ENCODE measurements at places on chromosomes 12 and 14.

DNA sequence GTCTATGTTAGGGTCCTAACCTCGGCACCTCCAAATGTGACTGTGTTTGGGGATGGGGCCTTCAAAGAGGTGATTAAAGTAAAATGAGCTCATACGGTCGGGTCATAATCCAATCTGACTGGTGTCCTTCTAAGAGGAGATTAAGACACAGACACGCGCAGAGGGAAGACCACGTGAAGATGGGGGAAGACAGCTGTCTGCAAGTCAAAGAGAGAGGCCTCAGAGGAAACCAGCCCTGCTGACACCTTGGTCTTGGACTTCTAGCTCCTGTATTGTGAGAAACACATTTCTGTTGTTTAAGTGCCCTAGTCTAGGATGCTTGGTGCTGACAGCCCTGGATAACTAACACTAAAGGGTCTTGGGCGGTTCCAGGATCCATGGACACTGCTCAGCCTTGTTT is 109.6 kb downstream of the DICER1 start:
- DNase-seq, result no peak

GRCh38 chr12:104802208-104802607 is 155.9 kb downstream of the SLC41A2 start:
- DNase-seq, result no peak

DNA sequence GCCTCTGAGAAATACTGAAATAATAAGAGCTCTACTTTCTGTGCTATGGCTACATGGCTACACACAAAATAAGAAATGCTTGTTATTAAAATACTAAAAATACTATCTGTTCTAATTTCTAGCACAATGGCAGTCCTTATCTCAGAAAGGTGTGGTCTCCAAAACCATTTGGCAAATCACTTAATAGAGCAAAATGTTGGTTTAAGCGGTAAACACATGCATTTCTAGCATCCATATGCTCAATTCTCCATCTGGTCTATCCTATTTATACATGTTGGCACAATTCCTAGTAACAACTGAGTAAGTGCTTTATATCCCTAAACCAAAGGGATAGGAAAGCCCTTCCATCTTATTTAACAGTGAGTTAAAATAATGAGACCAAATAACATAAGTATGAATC is 107.0 kb downstream of the PAPLN start:
- DNase-seq, result no peak

GRCh38 chr12:67752226-67752732 is 103.7 kb downstream of the DYRK2 start:
- DNase-seq, result no peak

- DNase-seq, result no peak
These were observed 192.1 kb upstream of the GARIN6 start for GRCh38 chr12:99455350-99456035.

All from activated T-helper 9 cell treated with anti-CD3 and anti-CD28 coated beads, Interleukin-2, amount 50 U/mL, for 16 hours (primary cell).